ENCODE measurements at places on chromosomes 5 and 9. TPM values are rescaled to one million over a fixed set of nuclear protein-coding genes. Genes with fewer than 3 reads are reported as not detected.

DNA sequence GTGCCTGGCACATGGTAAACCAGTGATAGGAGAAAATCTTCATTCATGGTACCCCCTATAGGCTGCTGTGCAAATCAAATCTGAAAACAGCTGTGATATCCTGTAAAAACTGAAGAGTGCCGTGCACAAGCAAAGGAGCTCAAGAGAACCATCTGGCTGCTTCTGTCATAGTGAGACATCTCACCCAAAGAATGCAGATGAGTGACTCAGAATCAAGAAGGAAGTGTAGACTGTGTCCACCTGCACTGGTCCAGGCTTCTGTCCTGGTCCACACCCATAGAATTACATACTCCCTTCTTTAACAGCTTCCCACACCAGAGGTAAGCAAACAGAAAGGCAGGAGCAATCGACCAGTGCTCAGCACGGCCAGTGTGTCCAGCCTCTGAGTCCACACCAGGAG is 195.9 kb downstream of the ASTN2 start:
- DNase-seq: peak; percentile 68
- no peaks in the 10 kb centered on the region for H3K4me1 ChIP-seq
- no peak overlapping the region for H3K4me3 ChIP-seq
- no peaks in the 10 kb centered on the region for H3K36me3 ChIP-seq
- no peaks in the 10 kb centered on the region for H3K27me3 ChIP-seq
- H3K27ac ChIP-seq: no peak overlapping the region

GRCh38 chr9:21607576-21607975 is 125.5 kb upstream of the IFNE start:
- no peaks in the 10 kb centered on the region for H3K36me3 ChIP-seq
- no peak overlapping the region for H3K4me3 ChIP-seq
- H3K27ac ChIP-seq: no peak overlapping the region

GRCh38 chr5:8156706-8157105 is 287.8 kb downstream of the MTRR start:
- no peak overlapping the region for H3K4me3 ChIP-seq
- no peak for DNase-seq
- H3K27me3 ChIP-seq: no peaks in the 10 kb centered on the region

DNA sequence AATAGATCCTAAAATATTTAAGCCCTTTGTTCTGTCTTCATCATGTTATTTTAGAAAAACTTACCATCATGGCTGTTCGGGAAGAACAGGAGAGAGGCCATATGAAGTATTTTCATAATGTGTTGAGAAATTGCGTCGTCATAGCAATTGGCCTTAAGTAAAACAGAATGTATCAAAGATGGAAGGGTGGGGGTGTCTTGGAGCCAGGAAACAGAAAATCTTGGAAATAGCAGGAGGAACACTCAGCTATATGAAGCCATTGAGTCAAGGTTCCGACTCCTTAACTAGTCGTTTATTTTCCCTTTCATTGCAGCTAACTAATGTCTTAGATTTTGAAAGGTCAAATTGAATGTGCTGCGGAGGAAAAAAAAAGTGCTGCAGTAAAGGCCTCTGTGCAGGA is 1.3 kb downstream of the SPTAN1 start:
- H3K4me1 ChIP-seq: peaks cover 86% of the 10 kb centered on the region
- no peaks in the 10 kb centered on the region for H3K27me3 ChIP-seq
- DNase-seq: no peak
- no peaks in the 10 kb centered on the region for H3K36me3 ChIP-seq

Gene SLC34A1
- total RNA-seq: not detected

All from esophagus muscularis mucosa (tissue), 4 donors.